Frontal cortex (tissue), 4 donors: ENCODE measurements at places on chromosomes 16 and 17. TPM values are rescaled to one million over a fixed set of nuclear protein-coding genes. Genes with fewer than 3 reads are reported as not detected.

- no peak for DNase-seq
Measured at GRCh38 chr16:22008215-22009059, 526 bp downstream of the MOSMO start.

GRCh38 chr17:45110676-45111611, 21.4 kb downstream of the PLCD3 start:
- no peak for DNase-seq

DNA sequence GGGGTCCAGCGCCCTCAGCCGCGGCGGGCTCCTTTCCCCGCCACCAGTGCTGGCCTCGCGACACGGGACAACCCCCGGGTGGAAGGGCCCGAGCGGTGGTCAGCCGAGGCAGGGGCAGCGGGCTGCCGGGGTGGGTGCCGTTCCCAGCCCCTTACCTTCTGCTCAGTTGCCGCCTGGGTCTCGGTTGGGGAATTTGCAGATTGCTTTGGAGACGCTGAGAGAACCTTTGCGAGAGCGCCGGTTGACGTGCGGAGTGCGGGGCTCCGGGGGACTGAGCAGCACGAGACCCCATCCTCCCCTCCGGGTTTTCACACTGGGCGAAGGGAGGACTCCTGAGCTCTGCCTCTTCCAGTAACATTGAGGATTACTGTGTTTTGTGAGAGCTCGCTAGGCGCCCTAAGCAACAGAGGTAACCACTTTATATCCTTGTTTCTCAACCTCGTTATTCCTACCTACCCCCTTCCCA, 381 bp downstream of the CTNS start:
- no peak for DNase-seq

The MYH13 gene
- not detected for total RNA-seq

- peak; percentile 16 for DNase-seq
Measured at GRCh38 chr16:19410435-19411171, 7.1 kb upstream of the TMC5 start.

The CARD14 gene
- total RNA-seq, result 0.41 TPM

The MXRA7 gene
- 45.7 TPM for total RNA-seq
